ENCODE measurements at places on chromosomes 16 and 17.

- no peak for DNase-seq
Measured at GRCh38 chr16:4501071-4501478, 24.9 kb downstream of the HMOX2 start.

DNA sequence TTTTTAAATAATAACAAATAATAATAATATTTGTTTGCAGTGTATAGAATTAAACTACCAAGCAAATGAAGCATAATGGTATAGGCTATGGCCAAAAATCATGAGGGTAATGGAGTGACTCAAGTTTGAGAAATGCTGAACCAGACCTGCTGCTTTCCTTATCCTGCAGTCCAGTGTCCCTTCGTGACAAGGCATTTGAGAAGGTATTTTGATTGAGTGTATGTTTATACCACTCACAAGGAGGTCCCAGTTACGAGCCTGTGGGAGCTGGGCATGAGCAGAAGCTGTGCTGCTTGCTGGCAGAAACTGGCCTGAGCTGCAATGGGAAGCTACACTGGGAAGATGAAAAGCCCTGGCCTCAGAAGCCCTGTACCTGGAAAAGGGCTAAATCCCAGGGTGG is 50.3 kb downstream of the GNAO1 start:
- peak; percentile 7 for DNase-seq

GRCh38 chr16:59988591-59988990 is 1254.5 kb upstream of the GOT2 start:
- DNase-seq = no peak

DNA sequence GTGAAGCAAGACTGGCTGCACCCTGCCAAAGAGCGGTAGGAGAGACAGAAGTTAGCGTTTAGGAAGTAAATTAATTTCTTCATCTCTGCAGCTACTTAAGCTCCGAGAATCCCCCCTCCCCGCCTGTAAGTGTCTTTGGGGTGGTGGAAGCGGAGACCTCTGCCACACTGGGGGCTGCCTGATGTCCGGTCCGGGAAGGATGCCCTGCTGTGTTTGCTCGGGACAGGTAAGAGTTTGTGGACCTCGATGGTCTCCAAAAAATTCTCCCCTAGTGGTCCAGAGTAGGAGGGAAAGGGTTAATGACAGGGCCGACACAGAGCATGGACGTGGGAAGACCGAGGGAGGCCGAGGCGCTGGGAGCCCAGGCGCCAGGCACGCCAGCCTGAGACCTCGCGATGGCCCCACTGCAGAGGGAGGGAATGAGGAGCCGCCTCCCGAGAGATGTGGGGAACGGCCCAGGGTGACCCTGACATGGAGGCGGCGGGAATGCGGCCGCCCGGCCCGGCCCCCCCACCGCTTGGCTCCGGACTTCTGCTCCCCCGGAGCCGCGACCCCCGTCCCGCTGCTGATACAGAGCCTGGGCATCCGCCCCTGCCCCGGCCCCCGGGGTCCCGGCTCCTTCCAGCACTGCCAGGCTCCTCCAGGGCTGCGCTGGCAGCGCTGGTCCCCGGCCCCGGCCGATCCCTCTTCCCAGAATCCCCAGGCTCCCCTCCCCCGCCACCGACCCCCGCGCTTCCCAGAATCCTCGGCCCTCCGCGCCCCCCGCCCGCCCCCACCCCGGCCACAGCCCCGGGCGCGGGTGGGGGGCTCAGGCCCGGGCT is 680 bp downstream of the ZNF629 start:
- DNase-seq = no peak

GRCh38 chr17:1035546-1036170 is 38.7 kb downstream of the TIMM22 start:
- no peak for DNase-seq

DNA sequence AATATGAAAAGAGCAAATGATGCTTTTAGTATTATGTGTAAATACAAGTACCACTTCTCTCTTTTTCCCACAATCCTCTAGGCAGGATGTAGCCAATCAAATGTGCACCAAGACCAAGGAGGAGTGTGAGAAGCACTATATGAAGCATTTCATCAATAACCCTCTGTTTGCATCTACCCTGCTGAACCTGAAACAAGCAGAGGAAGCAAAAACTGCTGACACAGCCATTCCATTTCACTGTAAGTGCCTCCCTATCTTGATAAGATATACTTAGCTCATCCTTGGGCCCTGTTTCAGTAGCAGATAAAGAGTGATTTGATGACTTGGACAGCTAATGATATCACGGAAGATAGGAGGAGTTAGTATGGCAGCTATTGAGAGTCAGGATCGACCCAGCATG is 33.7 kb downstream of the TADA2A start:
- no peak for DNase-seq

DNA sequence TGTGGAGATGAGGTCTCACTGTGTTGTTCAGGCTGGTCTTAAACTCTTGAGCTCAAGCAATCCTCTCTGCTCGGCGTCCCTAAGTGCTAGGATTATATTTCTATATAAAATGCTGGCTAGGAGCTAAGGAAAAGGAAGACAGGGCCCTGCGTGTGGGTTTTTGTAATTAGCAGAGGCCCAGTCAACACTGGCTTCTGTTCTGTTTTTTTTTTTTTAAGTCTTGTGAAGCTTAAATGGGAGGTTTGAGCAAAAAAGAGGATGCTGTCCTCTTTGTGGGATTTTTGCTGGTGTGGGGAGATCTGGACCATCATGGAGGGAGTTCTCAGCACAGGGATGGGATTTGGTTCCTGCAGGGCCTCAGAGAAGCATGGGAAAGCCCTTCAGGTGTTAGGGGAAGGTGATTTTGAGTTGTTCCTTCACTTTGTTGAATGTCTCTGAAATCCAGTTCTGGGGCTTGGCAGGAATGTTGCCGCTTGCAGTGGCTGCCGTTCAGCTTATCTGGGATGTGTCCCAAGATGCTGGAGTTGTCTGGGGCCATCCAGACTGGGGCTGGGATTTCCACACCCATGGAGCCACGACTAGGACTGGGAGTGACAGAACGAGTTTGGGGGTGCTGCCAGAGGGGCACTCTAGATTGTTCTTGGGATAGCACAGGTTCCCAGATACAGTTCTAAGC is 4.2 kb downstream of the PYCARD start:
- DNase-seq = no peak

GRCh38 chr17:77375108-77375916 is 234.5 kb downstream of the SEC14L1 start:
- no peak for DNase-seq

DNA sequence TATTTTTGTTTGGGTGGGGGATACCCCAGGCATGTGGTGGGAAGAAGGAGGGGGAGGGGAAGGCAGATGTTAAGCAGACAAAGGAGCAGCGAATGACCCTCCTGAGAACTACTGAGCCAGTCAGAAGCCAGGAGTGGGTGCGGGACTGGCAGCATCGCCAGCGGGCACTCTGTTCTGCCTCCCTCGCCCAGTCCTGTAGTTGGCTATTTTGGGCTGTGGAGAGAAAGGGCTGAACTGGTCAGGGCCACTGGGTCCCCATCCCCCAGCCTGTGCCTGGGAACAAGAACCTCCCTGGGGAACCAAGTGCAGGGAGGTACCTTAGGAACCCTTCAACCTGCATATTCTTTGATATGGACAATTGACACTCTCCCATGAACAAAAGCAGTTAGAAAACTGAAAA is 6.4 kb downstream of the LRRC3C start:
- DNase-seq = no peak

DNA sequence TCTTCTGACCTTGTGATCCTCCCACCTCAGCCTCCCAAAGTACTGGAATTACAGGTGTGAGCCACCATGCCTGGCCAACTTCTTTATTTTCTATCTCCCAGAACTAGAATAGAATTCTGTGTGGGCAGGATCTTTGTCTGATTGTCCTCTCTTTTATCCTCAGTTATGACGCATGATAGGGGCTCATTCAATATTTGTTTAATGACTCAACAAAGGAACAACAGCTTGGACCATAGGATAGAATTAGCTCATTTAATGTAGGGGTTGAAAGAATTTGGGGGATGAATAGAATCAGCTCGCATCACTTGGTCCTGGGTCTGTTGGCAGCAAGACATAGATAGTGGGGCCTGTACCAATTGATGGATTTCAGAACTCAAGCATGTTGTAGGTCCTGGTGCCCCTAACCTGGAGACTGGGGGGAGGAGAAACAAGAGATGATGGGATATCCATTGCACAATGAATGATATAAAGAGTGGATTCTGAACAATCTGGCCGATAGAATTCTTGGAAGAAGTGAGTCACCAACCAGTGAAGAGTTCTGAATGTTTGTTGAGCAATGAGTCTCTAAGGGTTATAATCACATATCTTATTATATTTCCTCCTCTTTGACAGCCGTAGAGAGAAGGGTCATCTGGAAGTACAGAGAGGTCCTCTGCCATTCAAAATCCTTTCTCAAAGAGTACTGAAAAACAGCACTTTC is 250.2 kb downstream of the HS3ST4 start:
- no peak for DNase-seq

- DNase-seq = no peak
Measured at GRCh38 chr16:7124701-7125100, 207.9 kb upstream of the RBFOX1 start.

DNA sequence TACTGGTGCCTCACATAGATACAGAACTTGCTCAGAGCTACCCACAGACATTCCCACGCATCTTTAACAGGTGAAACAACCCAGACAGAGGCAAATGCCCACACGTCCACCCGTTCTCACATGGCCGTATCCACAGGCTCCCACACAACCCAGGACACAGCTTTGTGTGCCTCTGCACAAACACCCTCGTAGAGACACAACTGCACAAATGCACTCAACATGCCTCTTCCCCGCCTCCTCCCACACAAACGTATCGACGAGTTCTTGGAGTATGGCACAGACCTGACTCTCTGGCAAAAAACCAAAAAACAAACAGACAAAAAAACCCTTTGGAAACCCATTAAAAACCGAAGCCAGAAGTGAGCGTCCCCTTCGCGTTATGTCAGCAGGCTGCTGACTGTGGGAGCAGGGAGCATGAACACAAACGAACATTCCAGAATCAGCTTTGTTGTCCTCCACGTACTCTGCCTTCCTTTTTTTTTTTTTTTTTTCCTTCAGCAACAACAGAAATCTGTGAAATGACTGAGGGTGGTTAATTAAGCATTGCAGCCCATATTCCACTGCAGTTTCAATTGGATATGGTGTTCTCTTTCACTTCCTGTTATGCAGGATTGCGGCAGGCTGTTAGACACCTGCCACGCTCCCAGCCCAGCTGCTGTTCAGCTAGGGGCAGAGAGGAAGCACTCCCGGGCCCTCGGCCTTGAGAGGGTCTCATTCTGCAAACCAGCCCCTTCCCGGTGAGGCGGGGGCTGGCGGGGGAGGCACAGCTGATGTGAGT is 313.7 kb downstream of the MAF start:
- DNase-seq = no peak

DNA sequence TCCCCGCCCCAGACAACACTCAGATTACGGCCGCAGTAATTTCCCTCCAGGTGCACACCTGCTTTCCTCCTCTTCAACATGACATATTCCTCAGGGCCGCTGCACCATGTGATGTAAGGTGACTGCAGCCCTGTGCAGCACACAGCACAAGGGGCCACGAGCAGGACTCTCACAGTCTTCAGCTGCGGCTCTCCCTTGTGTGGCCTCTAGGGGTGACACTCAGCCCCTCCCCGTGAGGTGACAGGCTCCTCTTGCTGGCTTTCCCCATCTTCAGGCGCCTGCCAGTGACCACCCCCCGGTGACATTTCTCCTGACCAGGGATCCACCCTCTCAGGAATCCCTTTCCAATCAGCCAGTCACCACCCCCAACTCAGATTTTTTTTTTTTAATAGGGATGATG is 31.3 kb upstream of the ABCC3 start:
- DNase-seq = no peak

- no peak for DNase-seq
Measured at GRCh38 chr16:67444259-67445125, 13.6 kb downstream of the HSD11B2 start.

- no peak for DNase-seq
Measured at GRCh38 chr17:73030501-73030921, 62.0 kb downstream of the SLC39A11 start.

DNA sequence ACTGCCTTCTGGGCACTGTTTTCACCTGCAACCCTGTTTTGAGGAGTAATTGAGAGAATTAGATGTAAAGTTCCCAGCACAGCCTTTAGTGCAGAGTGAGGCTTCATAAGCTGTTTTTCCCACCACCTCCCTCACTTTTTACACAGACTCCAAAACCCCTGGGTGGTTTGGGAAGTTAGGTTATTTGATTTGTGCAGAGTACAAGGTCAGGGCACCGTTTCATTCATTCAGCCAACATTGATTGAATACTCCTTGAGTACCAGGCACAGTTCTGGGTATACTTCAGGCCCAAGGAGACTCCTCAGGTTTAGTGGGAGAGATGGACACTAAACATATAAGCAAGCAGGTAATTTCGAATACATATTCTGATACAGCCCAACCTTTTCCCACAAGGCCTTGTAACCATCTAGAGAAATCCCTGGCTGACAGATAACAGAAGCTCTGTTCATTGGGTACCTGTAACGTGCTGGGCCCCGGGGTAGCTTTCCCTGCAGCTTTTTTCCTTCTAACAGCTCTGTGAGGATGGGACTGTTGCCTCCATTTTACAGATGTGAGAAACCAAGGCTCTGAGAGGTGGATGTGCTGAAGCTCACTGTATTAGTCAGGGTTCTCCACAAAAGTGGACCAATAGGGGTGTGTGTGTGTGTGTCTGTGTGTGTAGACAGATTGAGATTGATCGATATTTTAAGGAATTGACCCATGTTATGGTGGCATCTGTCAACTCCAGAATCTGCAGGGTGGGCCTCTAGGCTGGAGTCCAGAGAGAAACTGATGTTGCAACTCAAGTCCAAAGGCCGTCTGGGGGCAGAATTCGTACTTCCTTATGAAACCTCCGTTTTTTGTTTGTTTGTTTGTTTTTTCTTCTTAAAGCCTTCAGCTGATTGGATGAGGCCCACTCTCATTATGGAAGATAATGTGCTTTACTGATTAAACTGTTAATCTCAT is 234.7 kb downstream of the SNX29 start:
- DNase-seq = no peak

DNA sequence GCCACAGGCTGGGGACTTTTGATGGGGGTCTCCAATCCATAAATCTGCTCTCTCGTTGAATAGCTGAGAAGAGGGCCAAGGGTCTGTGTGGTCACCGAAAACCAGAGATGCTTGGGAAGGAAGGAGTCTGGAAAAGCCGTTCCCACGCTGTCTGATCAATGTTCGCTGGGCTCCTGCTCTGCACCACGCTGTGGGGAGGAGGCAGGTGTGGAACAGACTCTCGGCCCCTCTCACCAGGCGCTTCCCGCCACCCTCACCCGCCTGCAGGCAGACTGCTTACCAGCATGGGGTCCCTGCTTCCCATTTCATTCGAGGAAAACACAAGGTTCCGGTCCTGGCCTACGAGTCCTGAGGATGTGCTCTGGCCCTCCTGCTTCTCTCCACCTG is 702 bp upstream of the ALDH3A1 start:
- DNase-seq = no peak

Measured in AG09309 (cell line).